ENCODE measurements at places on chromosomes 5 and 9. TPM values are rescaled to one million over a fixed set of nuclear protein-coding genes. Genes with fewer than 3 reads are reported as not detected.

The MARCHF11 gene
- total RNA-seq: 1.0 TPM

The MARVELD2 gene
- 0.52 TPM for total RNA-seq

The PURA gene
- 7.8 TPM for total RNA-seq

The RANBP17 gene
- 79.9 TPM for total RNA-seq

The ARHGEF28 gene
- 8.4 TPM for total RNA-seq

The PHF24 gene
- total RNA-seq: under 0.01 TPM

The EGFLAM gene
- 41.8 TPM for total RNA-seq

The SFXN1 gene
- total RNA-seq: 15.7 TPM

The PDZD2 gene
- total RNA-seq: 2.6 TPM

The HSPB3 gene
- total RNA-seq: 151 TPM

The DMRTA1 gene
- 0.52 TPM for total RNA-seq

The PTCH1 gene
- total RNA-seq: 4.7 TPM

The SLC6A7 gene
- total RNA-seq: not detected

The ENTPD2 gene
- 5.2 TPM for total RNA-seq

The TUSC1 gene
- total RNA-seq: 9.9 TPM

The WNT8A gene
- not detected for total RNA-seq

The PCSK5 gene
- total RNA-seq: 16.7 TPM

The PDE6A gene
- total RNA-seq: not detected

The GNA14 gene
- 3.7 TPM for total RNA-seq

The MPDZ gene
- 40.2 TPM for total RNA-seq

The ADGRD2 gene
- not detected for total RNA-seq

The IL4 gene
- not detected for total RNA-seq

The ADAMTS2 gene
- total RNA-seq: 29.7 TPM

The HMMR gene
- total RNA-seq: 2.6 TPM

The PCDHA6 gene
- total RNA-seq: under 0.01 TPM

The IRF1 gene
- 5.2 TPM for total RNA-seq

The SLC28A3 gene
- total RNA-seq: not detected

The ZMAT2 gene
- total RNA-seq: 33.4 TPM

The STC2 gene
- 3.1 TPM for total RNA-seq

The NKD2 gene
- total RNA-seq: 1.6 TPM

The PCDHGB4 gene
- total RNA-seq: 4.7 TPM

The TTF1 gene
- total RNA-seq: 9.4 TPM

The GAPVD1 gene
- total RNA-seq: 42.3 TPM

The SLC27A6 gene
- 1.6 TPM for total RNA-seq
